ENCODE measurements at places on chromosomes 11 and 22.

DNA sequence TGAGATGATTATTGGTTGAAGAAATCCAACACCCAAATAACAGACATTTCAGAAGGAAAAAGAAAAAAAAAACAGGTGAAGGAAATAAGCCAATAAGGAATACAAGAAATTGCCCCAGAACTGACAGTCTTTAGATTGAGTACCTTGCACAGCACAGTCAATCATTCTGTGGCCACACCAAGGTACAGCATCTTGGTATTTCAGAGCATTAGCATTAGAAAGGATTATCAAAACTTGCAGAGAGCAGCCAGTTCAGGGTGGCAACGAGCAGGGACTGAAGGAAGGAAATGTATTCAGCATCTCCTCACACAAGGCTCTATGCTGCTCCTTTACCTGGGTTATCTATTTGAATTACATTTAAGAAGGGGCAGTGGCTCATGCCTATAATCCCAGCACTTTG is 2.1 kb downstream of the ADA2 start:
- DNase-seq = no peak

- DNase-seq = no peak
Observed at GRCh38 chr11:33248416-33248971, 8.7 kb upstream of the HIPK3 start.

DNA sequence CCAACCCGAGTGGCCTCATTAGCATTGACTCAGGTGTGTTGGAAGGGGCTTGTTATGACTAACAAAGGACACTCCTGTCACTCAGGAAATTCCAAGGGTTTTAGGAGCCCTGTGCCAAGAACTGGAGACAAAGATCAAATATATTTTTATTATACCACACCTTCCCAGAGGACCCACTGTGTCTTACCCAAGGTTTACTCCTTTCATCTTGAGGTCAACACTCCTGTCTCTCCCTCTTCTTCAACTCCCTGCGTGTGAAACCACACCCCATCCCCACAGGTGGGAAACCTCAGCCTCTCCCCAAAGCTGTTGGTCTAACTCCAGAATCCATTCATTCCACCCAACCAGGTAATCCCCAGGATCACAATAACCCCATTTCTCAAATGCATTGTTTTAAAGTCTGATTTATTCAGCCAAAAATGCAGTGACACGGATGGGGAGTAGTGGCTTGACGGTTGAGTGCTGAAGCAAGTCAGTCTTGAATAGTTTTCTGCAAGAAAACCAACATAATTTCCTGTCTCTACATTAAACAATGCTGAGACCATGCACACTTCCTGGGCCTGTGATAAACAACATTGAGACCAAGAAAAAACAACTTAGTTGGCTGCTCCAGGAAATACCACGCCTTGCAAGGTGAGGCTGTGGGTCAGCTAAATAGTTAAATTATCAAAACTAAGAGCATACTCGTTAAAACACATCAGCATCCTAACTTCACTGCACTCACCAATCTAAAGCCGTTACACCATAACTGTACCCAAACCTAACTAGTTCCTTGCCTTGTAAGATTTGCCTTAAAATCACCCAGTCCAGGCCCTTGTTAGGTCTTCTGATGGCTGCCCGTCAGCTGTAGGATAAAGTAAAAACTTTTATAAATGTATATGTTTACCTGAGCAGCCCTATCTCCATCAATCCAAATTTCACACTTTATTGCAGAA is 38.5 kb upstream of the SPON1 start:
- DNase-seq = no peak

DNA sequence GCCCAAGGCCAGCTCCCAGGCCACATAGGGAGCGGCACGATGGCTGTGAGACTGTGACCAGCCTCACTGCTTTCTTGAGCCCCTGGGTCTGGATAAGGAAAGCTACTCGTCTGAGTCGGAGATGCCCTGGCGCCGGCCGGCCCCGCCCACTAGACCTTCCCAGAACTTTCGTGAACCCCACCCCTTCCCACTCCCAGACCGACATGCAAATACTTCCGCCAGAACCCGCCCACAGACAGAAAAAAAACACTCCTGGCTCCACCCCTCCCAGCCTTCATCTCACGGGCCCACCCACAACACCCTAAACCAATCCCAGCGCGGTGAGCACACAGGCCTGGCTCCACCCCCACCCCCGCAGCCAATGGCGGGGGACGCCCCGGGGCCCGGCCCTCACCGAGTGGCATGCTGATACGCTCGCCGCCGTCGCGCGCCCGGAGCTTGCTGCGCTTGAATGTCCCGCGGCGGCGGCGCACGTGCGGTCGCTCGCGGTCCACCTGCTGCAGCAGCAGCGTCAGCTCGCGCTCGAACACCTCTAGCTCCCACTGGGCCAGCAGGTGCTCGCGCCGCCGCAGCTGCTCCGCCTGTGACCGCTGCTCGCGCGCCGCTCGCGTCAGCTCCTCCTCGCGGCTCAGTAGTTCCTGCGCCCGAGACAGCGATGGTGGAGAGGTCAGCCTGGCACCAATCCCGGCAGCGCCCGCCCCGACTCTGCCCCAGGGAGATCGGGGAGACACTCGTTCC is 7.0 kb downstream of the MAP3K11 start:
- no peak for DNase-seq

GRCh38 chr22:37462983-37463382 is 23.2 kb downstream of the MFNG start:
- no peak for DNase-seq

GRCh38 chr11:128372977-128373376 is 214.4 kb downstream of the ETS1 start:
- DNase-seq = no peak

GRCh38 chr11:3221408-3222002 is 2.9 kb upstream of the MRGPRG start:
- no peak for DNase-seq

DNA sequence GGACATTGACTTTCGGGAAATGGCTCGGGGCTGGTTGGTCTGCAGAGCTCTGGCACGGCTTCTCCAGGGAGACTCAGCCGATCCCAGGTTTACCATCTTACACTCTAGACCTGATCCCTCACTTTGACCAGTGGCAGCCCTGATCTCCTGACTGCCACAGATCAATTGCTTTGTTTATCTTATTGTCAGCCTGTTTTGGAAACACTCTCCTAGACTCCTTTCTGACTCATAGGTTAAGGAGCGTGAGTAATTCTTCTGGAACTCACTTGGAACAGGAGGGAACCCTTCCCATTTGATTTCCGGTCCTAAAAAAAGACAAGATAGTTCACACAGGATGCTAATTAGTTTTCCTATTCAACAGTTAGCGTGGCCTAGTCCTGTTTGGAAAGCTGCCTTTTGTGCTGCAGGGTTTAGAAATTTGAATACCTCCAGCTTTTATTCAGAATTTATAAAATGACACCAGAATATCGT is 16.0 kb upstream of the BMAL1 start:
- no peak for DNase-seq

DNA sequence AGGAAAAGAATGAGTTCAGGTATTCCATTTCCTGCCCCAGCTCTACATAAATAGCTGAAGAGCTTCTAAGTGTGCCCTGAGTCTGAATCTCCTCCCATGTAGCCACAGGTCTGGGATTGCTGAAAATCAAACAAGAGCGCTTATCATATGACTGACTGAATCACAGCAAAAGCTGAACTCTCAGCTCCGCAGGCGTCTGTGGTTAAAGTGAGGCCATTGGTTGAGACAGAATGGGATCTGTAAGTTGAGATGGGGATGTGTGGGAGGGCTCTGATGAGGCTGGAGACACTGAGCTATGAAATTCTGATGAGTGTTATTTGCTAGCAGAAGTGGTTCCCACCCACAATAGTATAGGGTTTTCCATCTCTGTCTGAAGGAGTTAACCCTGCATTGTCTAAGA is 637.0 kb downstream of the OPCML start:
- DNase-seq = no peak

DNA sequence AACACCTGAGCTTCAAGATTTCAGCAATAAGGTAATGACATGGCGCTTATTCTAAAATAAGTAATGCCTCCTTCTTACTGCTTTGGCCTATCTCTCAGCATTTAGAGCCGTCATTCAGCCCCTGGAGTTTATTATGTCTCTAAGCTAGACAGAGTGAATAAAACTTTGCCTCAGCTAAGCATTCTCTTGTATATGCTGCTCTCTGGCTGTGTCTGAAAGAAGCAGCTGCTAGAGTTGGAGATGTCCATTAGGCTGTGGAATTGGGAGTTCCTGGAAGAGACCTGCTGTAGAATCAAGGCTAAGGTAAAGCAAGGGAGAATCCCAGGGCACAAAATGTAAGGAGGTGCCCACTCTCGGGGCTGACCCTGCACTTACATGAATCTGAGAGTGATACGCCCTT is 35.5 kb upstream of the TTC12 start:
- DNase-seq = no peak

GRCh38 chr11:20160425-20161229 is at the start of gene DBX1:
TSS of gene DBX1 (minus strand) at chr11:20160475. CDS start at chr11:20160324, 151 bp downstream.
- no peak for DNase-seq

DNA sequence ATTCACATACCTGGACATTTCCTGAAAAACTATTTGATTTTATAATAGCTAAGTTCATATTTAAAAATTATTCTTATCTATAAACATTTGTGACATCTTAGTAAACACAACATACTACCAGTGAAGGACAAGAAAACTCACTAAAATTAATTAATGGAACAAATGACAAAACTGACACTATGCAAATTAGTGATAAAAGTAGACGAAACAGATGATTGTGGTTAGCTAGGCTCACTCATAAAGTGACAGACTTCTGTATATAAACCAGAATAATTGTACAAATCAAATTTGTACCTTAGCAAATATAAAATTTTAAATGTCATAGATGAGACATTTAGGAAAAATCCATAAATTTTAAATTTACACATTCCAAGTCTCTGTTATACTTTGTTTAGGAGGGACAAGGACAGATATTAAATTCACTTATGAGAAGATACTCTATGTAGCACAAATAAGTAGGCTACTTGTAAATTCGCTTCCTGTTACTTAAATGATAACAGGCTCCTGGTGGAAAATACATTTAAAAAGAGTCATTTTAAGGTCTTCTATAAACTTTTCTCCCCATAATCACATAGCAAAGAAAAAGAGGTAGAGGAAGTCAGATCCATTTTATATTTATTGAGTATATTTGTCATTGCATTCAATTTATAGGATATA is 81.2 kb downstream of the KIF18A start:
- no peak for DNase-seq

DNA sequence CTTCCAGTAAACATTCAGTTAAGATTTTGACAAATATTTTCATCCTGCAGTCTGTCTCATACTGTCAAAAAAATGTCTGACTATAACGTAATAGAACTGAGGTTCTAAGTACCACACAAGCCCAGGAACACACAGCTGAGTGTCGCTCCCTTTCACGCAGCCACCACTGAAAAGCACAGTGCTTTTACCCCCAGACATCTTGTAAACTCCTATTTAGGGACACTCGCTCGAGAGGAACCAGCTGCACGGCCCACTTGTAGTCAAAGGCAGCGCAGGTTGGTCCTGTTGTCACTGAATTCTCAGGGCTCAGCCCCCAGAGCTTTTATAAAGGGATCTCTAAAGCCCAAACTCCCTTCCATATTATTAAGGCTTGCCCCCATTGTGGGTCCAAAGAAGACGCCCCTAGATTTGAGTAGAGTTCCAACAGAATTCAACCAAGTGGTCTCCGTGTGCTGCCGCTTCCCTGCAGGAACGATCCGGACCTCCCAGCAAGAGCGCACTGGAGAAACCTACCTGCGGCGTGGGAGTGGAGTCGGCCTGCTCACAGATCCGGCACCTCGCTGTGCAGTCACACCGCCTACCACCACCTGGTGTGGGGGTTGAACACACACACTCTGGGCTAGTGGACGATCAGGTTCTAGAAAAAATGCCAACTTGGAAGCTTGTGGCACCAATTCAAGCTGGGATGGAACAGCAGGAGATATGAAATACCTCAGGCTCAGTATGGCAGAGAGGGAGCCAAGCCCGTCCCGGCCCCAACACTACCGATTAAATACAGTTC is 23.4 kb downstream of the ASPHD2 start:
- no peak for DNase-seq

DNA sequence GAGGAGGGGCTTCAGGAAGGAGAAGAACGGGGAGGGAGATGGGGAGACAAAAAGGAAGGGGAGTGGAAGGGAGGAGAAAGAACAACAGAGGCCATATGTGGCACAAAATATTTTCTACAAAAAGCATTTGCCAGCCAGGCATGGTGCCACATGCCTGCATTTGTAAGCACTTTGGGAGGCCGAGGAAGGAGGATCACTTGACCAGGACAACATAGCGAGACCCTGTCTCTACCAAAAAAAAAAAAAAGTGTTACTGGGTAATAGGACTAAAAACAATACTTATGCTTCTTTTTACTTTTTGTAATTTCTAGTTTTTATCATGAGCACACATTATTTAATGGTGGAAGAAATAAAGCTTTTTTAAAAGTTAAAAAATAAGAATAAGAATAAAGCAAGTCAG is 5.3 kb downstream of the FAM168A start:
- no peak for DNase-seq

GRCh38 chr11:47861728-47862127 is 13.6 kb upstream of the NUP160 start:
- no peak for DNase-seq

DNA sequence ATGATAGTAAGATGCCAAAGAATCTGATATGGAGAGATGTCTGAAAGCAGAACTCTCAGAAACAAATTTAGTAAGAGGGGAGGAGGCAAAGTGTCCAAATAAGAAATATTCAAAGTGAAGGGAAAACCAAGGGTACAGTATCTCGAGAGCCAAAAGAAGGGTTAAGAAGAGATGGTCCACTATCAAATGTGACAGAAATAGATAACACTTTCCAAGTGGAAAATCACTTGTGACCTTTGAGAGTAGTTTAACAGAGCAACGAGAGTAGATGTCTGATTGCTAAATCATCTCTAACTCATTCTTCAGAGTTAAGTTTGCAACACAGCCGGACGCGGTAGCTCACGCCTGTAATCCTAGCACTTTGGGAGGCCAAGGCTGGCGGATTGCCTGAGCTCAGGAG is 4.3 kb upstream of the BUD13 start:
- no peak for DNase-seq

DNA sequence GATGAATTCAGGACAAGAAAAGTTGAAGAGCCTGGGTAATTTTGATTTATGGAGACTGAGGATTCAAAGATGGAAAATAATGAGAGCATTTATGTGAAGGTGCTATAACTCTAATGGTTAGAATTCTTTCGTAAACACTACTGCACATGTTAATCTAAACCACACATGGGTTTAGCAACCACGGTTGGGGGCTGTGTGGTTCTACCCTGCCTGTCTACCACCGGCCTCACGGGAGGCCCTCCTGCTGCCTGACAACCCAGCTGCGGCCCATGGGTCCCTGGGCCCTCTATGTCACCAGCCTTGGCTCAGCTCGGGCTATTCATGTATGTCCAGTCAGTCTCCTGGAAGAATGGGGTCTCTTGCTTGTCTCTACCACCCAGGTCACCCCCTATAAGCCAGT is 68.5 kb upstream of the ARFGAP3 start:
- DNase-seq = no peak

- DNase-seq = no peak
Observed at GRCh38 chr11:19199771-19200170, 2.0 kb downstream of the CSRP3 start.

DNA sequence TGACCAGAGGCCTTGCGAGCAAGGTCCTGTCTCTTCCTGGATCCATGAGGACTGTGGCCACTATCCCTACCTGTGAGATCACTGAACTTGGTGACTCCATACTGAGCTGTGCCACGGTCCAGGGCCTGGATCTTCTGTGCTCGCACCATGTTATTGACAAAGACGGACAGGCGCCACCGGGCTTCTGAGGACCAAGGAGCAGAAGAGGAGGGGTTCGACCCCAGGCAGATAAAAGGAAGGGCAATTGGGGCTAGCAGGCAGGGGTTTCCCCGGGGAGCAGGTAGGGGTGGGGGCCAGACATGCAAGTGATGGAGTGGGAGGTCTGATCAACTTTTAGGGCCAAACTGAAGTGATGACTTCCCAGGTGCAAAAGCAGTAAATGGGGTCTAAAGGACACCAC is 2.2 kb downstream of the CTSF start:
- no peak for DNase-seq

- DNase-seq = no peak
Observed at GRCh38 chr22:23750367-23750713, 572 bp downstream of the ZNF70 start.

All from NCI-H446 (cell line).